ENCODE measurements at places on chromosomes 5 and 9.

DNA sequence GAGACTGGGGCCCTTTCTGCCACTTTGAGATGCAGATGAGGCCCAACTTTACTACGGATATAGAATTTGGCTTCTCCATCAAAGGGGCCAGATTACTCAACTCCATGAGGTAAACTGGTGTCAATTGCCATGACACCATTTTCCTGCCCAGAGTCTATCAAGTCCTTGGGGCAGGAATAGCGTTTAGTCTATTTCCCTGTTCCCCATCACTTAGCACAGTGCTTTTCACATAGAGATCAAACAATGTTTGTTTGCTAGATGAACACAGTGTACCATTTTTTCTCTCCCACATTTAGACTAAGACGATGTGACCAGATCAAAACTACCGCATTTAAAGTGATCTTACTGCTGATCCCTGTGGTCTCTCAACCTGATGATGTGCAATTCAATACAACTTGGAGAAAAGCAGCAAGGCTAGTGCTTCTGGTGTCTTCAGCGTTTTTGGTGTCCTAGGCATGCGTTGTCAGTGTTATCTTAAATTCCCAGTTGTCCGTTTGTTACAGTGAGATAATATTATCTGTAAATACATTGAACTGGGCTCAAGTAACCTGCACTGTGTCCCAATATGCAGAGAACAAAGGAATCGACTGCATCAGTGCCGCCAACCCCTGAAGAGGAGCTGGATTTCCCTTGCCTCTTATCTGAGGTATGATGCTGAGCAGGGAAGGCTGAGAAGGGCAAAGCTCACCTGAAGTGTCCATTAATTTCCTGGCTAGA, 446.2 kb downstream of the PLK2 start:
- DNase-seq: no peak

GRCh38 chr5:1655496-1656270, 131.9 kb upstream of the LPCAT1 start:
- no peak for DNase-seq

GRCh38 chr5:133801431-133801830, 167.0 kb downstream of the C5orf15 start:
- no peak for DNase-seq

DNA sequence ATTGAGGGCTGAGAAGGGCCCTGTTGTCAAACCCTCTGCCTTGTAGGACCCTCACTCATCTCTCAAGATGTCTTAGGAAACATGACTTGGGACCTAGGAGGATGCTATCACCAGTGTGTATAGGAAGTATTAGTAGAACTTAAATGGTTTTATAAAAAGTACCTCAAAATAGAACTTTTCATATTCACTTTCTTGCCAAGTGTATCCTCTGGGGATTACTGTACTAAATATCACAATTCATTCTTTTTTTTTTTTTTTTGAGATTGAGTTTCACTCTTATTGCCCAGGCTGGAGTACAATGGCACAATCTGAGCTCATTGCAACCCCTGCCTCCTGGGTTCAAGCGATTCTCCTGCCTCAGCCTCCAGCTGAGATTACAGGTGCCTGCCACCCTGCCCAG, 56.2 kb downstream of the ARHGEF28 start:
- DNase-seq: no peak

DNA sequence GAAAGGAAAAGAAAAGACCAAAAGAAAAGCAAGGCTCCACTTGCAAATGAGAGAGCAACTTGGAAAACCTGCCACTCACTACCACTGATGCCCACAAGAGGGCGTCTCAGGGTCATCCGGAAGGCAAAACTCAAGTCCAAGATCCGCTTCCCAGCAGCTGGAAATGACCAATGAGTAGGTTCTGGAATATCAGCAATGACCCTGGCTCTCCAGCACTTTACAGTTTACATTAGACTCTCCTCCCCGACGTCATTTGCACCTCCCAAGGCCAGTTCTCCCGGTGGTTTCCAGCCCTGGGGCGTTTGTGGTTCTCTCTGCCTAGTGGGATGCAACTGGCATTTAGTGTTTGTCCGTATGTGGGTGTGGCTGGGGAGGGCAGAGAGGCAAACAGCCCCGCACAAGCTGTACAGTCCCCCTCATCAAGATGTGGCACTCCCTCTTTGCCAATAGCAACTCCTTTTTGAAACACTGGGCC, 193.8 kb upstream of the ZNF618 start:
- DNase-seq: peak; percentile 82

DNA sequence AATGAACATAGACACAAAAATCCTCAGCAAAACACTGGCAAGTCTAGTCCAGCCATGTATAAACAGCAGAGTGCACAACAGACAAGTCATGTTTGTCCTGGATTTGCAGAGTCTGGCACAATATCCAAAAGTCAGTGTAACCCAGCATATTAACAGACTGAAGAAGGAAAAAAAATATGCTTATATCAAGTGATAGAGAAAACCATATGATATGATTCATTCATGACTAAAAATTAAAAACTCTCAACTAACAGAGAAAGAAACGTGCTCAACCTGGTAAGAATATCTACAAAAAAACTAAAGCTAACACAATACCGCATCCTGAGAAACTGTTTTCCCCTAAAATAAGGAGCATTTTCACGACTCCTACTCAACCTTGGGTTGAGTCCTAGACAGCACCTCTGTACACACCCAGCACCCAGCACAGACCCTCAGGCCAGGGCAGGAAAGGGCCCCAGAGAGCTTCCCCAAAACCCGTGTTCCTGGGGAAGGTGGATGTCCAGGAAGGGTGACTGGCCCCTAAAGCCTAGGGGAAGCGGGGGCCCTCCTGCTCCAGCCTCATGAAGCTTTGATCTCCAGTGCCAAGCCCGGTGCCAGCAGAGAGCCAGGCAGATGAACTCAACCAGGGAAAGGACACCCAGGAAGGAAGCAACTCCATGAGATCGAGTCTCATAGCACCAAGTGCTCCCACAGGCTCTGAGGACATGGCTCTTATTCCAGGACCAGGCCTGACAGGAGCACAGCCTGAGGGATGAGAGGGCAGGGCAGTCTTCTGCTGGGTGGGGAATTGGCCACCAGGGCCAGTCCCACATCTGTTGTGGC, 38.9 kb downstream of the ADAMTS2 start:
- no peak for DNase-seq

GRCh38 chr5:73451224-73452130, 2.9 kb upstream of the FOXD1 start:
- DNase-seq: peak; percentile 31

GRCh38 chr5:167814828-167815227, 476.6 kb upstream of the WWC1 start:
- DNase-seq: no peak

GRCh38 chr9:24961762-24962161, 416.1 kb upstream of the IZUMO3 start:
- DNase-seq: no peak

- DNase-seq: no peak
Observed at GRCh38 chr9:134433101-134433500, 106.8 kb downstream of the RXRA start.

DNA sequence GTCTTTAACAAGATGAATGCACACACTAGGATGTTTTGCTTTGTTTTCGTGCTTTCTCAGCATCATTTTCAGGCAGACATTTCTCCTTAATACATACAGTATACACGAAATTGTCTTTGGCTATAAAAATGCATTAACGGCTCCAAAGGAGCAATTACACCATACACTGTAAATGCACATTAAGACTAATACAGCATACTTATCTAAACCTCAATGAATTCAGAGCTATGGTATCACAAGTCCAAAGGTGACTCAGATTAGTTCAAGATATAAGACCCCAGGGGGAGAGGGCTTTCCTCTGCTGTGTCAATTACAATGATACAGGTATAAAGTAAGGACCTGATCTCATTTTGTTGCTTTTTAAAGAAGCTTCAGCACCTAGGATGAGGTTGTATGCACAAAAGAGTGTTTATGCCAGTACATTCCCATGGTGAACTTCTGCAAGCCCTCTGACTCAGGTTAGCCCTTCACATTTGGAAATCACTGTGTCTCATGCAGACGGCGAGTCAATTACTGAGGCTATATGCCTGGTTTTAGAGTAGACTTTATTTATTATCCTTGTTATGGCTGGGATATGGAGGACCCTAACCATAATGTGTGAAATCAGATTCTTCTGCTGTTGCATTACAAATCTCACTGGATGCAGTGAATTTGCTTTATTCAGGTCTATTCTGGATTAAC, 233.3 kb downstream of the ZNF608 start:
- no peak for DNase-seq

GRCh38 chr5:177537389-177538361, 16.7 kb downstream of the FAM193B start:
- DNase-seq: no peak

GRCh38 chr5:144072518-144072927, 97.9 kb downstream of the YIPF5 start:
- no peak for DNase-seq

DNA sequence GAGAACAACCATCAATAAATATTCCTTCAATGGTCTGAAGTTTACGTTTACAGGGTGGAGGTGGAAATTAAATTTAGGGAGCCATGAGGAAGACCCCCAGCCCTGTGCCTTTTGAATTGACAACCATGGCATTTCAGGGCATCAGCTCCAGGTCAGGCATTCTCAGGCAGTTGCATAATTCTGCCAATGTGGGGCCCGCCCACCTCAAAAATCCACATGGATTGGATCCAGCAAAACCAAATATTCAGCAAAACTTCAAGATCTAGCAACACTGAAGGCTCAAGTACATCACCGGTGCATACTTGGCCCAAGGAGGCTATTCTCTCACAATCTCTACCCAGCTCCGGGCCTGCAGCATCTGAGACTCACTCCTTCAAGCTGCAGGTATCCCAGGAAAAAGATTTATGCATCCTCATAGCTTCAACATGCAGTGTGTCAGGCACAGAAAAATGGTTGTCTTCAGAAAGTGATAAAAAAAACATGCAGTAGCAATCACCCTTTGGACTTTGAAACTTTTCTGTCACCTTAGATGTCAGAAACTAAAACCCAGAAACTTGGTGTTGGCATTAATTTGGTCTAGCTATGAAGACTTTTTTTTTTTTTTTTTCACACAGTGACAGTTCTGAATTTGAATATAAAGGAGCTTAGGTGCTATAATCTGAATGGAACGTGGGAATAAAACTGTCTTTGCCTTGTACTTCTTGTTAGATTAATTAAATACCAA, 21.4 kb upstream of the ANXA2R start:
- DNase-seq: no peak

GRCh38 chr5:74538206-74538661, 102.3 kb downstream of the ENC1 start:
- no peak for DNase-seq

- DNase-seq: peak; percentile 75
Observed at GRCh38 chr9:116713271-116713670, 26.2 kb downstream of the TRIM32 start.

GRCh38 chr5:118553662-118554061, 434.7 kb downstream of the DTWD2 start:
- DNase-seq: no peak

DNA sequence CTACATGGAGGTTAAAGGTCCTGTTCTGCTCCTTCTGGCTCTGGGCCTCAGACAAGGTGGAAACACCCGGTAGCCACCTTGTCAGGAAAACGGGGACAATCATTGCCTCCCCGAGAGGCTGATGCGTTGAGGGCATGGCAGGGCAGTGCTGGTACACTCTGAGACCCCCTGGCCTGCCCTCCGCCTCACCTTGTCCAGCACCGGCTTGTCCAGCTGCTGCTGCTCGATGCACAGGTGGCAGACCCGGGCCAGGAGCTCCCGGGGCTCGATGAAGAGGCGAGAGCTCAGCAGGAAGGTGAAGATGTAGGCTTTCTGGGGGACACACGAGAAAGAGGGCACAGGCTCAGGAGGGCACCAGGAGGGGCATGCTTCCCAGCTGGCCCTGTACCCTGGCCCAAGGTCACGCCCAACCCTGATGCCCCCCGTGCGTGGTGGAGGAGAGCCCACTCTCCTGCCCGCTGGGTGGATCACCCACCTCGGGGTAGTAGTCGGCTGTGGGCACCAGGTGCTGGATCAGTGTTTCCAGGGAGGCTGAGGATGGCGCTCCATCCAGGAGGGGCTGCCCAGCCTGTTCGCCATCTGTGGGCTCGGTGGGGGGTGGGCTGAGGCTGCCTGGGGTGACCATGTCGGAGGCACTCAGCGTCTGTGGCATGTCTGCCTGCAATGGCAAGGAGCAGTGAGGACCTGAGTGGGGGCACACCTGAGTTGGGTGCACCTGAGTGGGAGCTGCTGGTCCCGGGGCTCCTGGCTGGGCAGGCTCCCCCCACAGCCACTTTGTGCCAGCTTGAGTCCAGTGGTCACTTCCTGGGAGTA, 66.0 kb upstream of the RNF130 start:
- no peak for DNase-seq

- DNase-seq: no peak
Observed at GRCh38 chr9:107711542-107711941, 222.0 kb upstream of the KLF4 start.

DNA sequence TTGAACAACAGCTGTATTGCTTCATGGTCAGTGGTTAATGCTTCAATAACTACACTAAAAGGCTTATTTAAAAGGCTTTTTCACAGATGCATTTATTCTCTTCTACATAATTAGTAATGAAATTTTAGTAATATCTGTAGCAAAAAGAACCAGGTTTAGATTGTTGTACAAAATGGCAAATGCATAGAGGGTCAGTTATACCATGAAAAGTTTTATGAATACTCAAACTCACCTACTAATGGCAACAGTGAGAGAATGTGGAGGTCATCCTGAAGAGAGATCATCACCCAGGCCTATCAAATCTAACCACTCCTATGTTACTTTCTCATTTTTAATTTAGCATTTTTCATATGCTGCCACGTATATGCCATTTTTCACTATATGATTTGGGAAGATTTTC, 444.3 kb upstream of the CDH9 start:
- no peak for DNase-seq

GRCh38 chr5:73822278-73822988, 196.4 kb downstream of the ARHGEF28 start:
- no peak for DNase-seq

- DNase-seq: no peak
Observed at GRCh38 chr9:134835448-134835847, 45.2 kb upstream of the FCN2 start.

DNA sequence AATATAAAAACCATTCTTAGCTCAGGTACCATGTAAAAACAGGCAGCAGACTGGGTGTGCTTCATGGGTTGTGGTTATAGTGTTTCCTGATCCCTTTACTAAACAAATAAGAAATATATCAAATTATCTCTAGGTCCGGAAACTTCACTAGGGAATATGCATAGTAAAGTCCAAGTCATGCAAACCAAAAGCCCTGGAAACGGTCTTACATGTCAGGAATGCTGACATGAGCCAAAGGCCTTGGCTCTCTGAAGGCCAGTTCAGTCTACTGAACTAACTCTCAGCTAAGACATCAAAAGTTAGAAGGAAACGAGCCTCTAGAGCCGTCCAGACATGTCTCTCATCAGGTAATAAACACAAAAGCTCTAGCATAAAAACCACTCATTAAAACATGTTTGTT, 778.9 kb upstream of the ZNF608 start:
- DNase-seq: no peak

GRCh38 chr9:6910497-6910896, 152.7 kb downstream of the KDM4C start:
- no peak for DNase-seq

- no peak for DNase-seq
Observed at GRCh38 chr5:106727071-106727470, 943.7 kb downstream of the EFNA5 start.

GRCh38 chr5:68953875-68954617, 139.8 kb upstream of the SLC30A5 start:
- no peak for DNase-seq

- no peak for DNase-seq
Observed at GRCh38 chr9:102087141-102087540, 348.7 kb upstream of the GRIN3A start.

- no peak for DNase-seq
Observed at GRCh38 chr9:78023003-78023741, 8.4 kb downstream of the GNAQ start.

Measured in NCI-H1417 (cell line).